ENCODE measurements at places on chromosomes 11 and 22. TPM values are rescaled to one million over a fixed set of nuclear protein-coding genes. Genes with fewer than 3 reads are reported as not detected.

SHANK2 gene
- total RNA-seq, result 4.9 TPM

MB gene
- total RNA-seq, result not detected

ACR gene
- not detected for total RNA-seq

PHF21A gene
- 24.0 TPM for total RNA-seq

DLG2 gene
- 5.8 TPM for total RNA-seq

GRM5 gene
- total RNA-seq, result not detected

HTATIP2 gene
- 27.9 TPM for total RNA-seq

TMEM25 gene
- total RNA-seq, result 7.7 TPM

B4GALNT4 gene
- 1.5 TPM for total RNA-seq

Measured in fibroblast of the aortic adventitia (primary cell).